ENCODE measurements at places on chromosomes 3 and 15.
A peak's percentile ranks its signal among the peaks of the same experiment; 100 is the strongest.

DNA sequence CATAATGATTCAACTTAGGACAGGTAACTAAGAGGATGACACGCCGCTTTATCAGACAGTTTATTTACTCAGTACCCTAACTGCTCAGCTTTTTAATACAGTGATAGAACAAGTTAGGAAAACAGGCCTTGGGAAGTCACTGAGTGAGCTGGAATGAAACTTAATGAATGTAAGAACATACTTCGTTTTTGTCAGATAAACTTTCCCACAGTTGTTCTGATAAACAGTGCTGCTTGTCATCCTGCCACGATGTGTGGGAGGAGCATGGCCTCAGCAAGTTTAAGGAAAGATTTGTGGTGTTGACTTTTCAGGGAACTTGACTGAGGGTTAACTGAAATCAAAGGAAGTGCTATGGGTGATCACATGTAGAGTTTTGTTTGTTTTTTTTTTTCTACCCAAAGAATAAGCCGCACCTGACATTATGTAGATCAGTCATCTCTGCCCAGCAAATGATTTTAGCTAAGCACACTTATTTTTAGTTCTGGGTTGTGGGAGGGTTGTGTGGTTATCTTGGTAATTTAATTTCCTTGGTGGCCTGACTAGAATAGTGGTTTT is 5.6 kb upstream of the P2RY14 start:
- DNase-seq: peak; percentile 12

DNA sequence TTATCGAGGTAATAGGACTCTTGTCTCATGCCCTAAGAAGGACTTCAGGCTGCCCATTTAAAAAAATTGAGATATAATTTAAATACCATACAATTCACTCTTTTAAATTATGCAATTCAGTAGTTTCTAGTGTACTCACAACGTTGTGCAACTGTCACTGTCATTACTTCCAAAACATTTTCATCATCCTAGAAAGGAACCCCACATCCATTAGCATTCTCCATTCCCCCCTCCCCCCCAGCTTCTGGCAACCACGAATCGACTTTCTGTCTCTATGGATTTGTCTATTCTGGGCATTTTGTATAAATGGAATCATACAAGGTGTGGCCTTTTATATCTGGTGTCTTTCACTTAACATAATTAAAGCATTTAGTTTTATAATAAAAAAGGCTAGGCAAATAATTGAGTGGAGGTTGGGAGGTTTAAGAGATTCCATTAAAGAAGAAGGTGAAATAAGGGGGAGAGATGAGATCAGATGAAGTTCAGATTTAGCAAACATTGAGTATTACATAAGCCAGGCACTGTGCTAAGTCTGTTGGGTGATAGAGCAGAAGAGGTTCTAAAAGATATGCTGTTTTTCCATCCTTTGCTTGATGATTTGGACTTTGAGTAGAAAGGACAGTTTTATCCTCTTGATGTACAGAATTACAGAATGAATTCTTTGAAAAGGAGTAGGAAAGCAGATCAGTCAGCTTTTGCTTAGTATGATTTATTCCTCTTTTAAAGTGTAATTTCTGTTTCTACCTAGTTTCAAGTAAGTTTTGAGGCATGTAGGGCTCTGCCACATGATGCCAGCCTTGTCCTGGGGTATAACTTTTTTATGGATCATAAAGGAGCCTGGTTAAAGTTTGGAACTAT is 36.3 kb downstream of the UBE2E2 start:
- DNase-seq: no peak

- DNase-seq: no peak
Measured at GRCh38 chr3:63202529-63202928, 75.6 kb upstream of the SYNPR start.

DNA sequence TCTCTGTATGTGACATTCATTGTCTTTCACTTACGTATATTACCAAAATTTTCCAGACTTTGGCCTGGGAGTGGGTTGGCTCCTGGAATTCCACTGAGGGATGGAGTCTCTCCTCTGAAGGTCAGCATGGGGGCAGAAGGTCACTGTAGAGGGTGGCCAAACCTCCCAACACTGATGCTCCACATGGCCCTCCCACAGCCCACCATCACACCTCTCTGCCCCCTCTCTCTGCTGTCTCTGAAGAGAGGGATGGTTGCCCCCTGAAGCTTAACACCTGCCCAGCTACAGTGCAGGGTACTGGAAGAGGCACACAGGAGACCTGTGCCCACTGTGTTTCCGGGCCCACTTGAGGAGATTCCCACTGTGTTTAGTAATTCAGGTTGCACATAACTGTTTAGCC is 52.2 kb downstream of the CMTM6 start:
- no peak for DNase-seq

All from ELR (cell line).